ENCODE measurements at places on chromosomes 6 and 20.
A peak's percentile ranks its signal among the peaks of the same experiment; 100 is the strongest.

GRCh38 chr20:33147299-33147698 lies 20.7 kb upstream of the BPIFA2 start:
- DNase-seq, result no peak

- no peak for DNase-seq
These were observed 503.9 kb downstream of the ADGRB3 start for GRCh38 chr6:69138893-69139494.

- DNase-seq, result no peak
These were observed 272.4 kb downstream of the BMP7 start for GRCh38 chr20:56994006-56994405.

DNA sequence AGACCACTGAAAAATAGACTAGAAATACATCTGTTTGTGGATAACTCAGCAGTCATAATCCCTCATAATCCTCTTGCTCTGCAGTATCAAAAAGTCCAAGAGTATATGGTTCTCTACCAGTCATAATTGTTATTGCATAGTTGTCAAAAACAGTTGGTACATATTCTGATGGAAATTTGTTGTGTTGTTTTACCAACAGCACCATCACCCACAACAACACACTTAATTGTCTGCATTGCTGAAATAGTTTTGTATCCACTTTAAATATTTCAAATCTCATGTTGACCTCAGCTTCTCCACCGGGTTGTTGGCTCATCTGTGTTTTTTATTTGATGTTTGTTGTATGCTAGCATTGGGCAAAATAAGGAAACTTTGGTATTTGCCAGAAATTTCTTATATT lies 39.4 kb downstream of the ITCH start:
- no peak for DNase-seq

DNA sequence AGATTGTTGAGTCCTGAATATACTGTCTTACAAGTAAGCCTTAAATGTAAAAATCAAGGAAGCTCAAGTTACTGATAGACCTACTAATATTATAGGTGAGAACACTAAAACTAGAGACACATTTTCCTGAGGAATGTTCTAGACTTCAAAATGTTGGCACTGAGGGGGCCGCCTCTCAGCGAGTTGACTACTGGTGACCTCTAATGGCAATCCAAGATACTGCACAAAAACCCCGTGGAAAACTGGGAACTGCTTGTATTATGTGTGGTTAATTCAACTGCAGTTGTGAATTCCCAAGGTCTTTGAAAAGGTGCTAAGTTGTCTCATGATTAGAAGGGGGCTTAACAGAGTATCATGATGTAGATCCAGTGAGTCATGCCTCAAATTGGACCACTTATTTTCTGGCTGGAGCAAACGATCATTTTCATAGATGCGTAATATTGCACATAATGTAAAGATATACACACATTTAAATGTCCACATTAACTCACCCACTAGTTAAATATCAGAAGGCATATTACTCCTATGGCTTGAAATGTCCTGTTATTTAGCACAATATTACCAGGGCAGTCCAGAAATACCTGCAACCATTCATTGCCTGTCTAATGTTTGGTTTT lies 336.2 kb downstream of the FOXA2 start:
- DNase-seq, result peak; percentile 10

Data from suppressor macrophage treated with lipopolysaccharide for 4 hours (primary cell).